Activated CD4-positive, alpha-beta T cell treated with anti-CD3 and anti-CD28 coated beads, Interleukin-2, amount 50 U/mL, for 24 hours (primary cell): ENCODE measurements at places on chromosomes 2 and 18.

GRCh38 chr2:38154395-38154794, 78.4 kb upstream of the CYP1B1 start:
- DNase-seq, result no peak

DNA sequence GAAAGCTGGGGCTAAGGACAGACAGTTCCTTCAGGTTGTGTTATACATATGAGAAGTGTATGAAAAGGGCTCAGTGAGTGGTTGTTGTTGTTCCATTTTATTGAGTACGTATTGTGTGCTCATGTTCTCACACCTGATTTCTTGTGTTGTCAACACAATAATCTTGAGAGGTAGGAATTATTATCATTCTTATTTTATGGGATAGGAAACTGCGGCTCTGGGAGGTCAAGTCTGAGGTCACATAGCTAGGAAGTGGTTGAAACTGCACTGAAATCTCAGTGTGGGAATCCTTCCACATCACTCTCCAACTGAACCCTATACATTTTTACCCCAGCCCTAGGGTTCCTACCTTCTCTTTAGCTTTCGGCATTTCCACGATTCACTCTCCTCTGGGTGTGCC, 124.2 kb upstream of the CXCR4 start:
- no peak for DNase-seq

GRCh38 chr2:12776521-12776961, 59.8 kb downstream of the TRIB2 start:
- DNase-seq, result no peak

DNA sequence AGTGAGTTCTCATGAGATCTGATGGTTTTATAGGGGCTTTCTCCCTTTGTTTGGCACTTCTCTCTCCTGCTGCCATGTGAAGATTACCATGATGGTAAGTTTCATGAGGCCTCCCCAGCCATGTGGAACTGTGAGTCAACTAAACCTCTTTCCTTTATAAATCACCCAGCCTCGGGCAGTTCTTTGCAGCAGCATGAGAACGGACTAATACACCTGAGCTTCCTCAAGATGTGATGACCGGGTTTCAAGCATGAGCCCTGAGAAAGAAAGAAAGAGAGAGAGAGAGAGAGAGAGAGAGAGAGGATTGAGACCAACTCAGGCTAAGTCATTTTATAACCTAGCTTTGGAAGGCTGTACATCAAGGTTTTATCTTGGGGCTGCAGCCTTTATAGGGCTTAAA, 167.7 kb upstream of the SERPINE2 start:
- DNase-seq, result no peak

GRCh38 chr2:3099860-3100234, 277.8 kb downstream of the EIPR1 start:
- DNase-seq, result no peak

DNA sequence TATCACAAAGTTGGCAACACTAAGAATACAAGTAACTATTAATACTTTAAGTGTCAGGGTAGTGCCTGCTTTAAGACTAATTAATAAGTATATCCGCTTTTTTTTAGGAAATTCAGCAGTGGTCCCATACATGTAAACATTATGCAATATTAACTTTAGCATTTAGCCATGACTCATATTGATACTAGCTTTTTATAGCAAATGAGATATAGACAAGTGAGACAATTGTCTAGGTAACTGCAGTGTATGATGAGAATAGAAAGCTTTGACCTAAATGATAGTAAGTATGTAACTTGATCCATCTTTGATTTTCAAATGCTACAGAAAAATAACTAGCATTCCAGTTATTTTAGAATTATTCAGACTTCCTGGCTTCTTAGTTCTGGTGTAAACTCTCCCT, 27.4 kb upstream of the VRK2 start:
- DNase-seq, result no peak

- no peak for DNase-seq
These were observed 25.8 kb downstream of the NEDD4L start for GRCh38 chr18:58069721-58070292.

GRCh38 chr18:3383381-3383915, 66.5 kb upstream of the TGIF1 start:
- DNase-seq, result no peak

GRCh38 chr2:20439193-20439475, 7.7 kb upstream of the RHOB start:
- DNase-seq, result no peak

- no peak for DNase-seq
These were observed 81.1 kb downstream of the MRPS9 start for GRCh38 chr2:105118960-105119359.

GRCh38 chr2:144507441-144508171, 12.3 kb downstream of the ZEB2 start:
- no peak for DNase-seq
